T-helper 17 cell (primary cell): ENCODE measurements at places on chromosomes 2 and 18. TPM values are rescaled to one million over a fixed set of nuclear protein-coding genes. Genes with fewer than 3 reads are reported as not detected.

The NTSR2 gene
- total RNA-seq: not detected

DNA sequence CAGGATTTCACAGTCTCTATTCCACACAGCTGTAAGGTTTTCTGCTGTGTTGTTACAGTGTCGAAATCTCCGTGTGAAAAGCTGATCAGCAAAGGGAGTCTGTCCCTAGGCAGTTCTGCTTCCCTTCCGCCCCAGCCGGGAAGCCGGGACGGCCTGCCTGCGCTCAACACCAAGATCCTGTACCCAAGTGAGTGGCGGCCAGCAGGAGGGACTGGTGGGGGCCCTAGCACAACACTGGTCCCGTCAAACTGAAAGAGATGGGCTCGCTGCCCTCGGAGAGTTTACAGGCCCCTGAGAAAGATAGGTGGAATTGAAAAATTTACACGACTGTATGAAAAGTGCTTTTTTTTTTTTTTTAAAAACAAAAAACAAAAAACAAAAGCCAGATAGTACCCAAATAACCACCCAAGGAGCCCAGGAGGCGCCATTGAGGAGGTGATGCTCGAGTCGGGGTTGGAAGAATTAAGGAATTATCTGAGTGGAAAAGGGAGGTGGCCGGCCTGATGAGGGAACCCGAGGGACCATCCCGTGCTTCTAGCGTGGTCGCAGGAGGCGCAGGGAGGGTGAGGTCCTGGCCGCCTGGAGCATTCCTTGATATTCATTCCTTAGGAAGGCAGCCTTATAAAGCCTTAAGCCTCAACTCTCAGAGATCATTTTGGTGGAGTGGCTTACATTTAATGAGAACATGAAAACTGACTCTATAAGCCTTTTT, 96.7 kb downstream of the DGKD start:
- peaks cover 3% of the 10 kb centered on the region for H3K36me3 ChIP-seq
- H3K27ac ChIP-seq: no peak overlapping the region
- DNase-seq: no peak
- H3K4me3 ChIP-seq: no peak overlapping the region
- H3K4me1 ChIP-seq: peaks cover 2% of the 10 kb centered on the region

DNA sequence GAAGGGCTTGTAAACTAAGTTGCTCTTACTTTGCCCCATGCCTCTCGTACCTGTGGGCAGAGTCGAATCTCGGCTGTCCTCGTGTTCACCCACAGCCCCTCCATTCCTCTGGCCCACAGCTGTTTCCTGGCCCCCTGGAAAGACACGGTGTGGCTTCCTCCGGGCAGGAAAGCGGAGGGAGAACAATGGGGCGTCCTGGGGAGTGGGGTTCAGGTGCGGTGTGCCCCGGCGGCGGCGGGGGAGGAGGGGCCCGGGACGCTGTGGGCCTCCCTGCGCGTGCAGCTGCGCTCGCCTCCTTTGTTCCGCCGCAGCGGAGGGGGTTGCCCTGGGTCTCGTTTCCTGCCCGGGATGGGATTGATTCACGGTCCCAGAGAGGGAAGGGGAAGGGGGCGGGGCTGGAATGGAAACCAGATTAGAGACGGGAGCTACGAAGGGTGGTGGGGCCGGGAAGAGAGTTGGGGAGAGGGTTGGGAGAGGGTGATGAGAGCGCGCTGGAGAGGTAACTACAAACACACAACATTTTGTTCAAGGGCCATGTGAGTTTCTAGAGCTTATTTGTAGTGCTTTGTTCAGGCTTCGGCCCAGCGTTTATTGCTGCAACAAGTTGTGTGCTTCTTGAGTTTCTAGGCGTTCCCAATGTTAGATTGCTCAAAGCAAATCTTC, 796 bp downstream of the MYO1B start:
- H3K27ac ChIP-seq: no peak overlapping the region
- peaks cover 8% of the 10 kb centered on the region for H3K4me1 ChIP-seq
- H3K27me3 ChIP-seq: peaks cover 35% of the 10 kb centered on the region
- DNase-seq: no peak

GRCh38 chr2:165686800-165687199, 107.2 kb downstream of the GALNT3 start:
- no peak overlapping the region for H3K27ac ChIP-seq
- no peaks in the 10 kb centered on the region for H3K4me1 ChIP-seq
- no peaks in the 10 kb centered on the region for H3K36me3 ChIP-seq
- no peak for DNase-seq

GRCh38 chr2:182142062-182142461, 156.4 kb downstream of the PPP1R1C start:
- DNase-seq: no peak
- no peak overlapping the region for H3K4me3 ChIP-seq
- peaks cover 18% of the 10 kb centered on the region for H3K27me3 ChIP-seq
- no peaks in the 10 kb centered on the region for H3K4me1 ChIP-seq
- no peaks in the 10 kb centered on the region for H3K36me3 ChIP-seq

DNA sequence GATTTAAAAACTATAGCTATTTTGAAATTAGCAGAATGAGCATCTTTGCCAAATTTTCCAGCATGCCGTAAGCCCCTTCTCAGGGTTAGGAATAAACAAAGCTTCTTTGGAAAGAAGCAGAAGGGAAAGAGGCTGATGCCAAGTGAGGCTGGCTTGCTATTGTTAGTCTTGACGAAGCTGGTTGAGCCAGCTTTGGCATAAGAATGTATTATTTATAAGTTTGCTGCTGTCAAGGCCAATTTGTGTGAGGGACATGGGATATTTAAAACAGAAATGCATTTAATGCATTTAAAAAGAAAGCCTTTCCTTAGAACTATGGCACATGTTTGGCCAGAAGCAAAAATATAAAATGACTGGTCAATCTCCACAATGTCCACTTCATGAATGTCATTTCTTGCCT, 52.5 kb upstream of the TTN start:
- H3K4me1 ChIP-seq: no peaks in the 10 kb centered on the region
- no peak for DNase-seq
- H3K36me3 ChIP-seq: peaks cover 4% of the 10 kb centered on the region
- no peak overlapping the region for H3K4me3 ChIP-seq
- no peak overlapping the region for H3K27ac ChIP-seq
- peaks cover 16% of the 10 kb centered on the region for H3K27me3 ChIP-seq

DNA sequence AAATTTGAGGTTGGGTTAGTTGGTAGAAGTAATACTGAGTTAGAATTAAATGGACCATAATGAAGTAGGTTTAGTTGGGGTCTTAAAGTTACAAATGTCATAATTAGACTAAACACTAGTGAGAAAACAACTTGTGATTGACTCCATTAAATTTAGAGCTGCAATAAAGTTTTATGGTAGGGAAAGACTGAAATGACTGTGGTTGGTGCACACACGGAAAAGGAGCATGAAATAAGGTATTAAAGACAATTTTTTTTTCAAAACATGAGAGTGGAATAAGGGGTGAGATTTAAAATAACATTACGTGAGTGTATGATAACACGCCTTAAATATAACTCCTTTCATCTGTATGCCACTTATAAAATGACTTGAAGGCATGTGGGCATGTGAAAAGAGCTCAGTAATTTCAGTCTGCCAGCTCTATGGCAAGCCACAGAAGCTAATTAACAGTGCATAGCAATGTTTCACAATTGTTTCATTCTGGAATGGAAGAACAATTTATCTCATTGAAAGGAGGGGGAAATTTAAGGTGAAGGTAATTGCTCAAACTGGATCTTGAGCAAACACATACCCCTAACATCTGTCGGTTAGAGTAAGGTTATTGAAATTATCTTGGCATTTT, 1.4 kb downstream of the FRZB start:
- peaks cover 83% of the 10 kb centered on the region for H3K27me3 ChIP-seq
- H3K27ac ChIP-seq: no peak overlapping the region

GRCh38 chr2:12080360-12080759, 333.9 kb downstream of the LPIN1 start:
- H3K27ac ChIP-seq: peak overlapping the region; percentile 41
- no peaks in the 10 kb centered on the region for H3K27me3 ChIP-seq

DNA sequence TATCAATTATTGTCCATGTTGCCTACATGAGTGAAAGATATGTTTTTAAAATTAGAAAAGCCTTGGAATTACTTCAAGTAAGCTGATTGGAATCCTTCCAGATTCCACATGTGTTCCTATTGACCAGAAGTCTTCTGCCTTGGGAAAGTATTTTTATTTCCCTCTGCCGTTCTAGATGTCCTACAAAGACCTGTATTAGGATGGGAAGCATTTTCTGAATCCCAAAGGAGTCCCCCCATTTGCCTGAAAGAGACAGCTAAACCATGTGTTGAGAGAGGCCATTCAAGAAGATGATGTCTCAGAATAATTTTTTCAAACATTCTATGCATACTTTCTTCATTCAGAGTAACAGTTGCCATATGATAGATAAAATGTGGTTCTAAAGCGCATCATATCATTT, 19.0 kb upstream of the MYO1B start:
- no peak overlapping the region for H3K4me3 ChIP-seq
- no peak overlapping the region for H3K27ac ChIP-seq
- H3K36me3 ChIP-seq: no peaks in the 10 kb centered on the region
- H3K27me3 ChIP-seq: peaks cover 4% of the 10 kb centered on the region
- no peaks in the 10 kb centered on the region for H3K4me1 ChIP-seq

DNA sequence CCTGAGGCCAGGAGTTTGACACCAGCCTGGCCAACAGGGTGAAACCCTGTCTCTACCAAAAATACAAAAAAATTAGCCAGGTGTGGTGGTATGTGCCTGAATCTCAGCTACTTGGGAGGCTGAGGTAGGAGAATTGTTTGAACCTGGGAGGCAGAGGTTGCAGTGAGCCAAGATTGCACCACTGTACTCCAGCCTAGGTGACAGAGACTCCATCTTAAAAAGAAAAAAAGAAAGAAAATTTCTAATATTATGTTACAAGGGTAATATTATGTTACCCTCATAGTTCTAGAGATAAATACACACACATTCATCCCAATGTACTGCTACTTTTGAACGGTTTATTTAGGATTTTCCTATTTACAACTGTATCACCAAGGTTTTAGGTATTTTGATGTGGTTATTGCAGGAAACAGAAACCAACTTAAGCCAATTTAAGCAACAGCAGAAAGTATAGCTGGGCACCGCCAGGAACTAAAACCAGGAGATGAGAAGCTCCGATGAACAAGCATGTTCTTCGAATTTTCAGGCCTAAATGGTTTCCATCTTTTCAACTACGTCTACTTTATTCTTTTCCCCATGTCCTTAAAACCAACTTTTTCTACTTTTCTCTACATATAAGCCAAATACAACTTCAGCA, 11.8 kb upstream of the ROCK1 start:
- H3K4me3 ChIP-seq: peak overlapping the region; percentile 55
- peaks cover 7% of the 10 kb centered on the region for H3K4me1 ChIP-seq
- peak overlapping the region; percentile 57 for H3K27ac ChIP-seq
- H3K27me3 ChIP-seq: peaks cover 1% of the 10 kb centered on the region
- no peak for DNase-seq

DNA sequence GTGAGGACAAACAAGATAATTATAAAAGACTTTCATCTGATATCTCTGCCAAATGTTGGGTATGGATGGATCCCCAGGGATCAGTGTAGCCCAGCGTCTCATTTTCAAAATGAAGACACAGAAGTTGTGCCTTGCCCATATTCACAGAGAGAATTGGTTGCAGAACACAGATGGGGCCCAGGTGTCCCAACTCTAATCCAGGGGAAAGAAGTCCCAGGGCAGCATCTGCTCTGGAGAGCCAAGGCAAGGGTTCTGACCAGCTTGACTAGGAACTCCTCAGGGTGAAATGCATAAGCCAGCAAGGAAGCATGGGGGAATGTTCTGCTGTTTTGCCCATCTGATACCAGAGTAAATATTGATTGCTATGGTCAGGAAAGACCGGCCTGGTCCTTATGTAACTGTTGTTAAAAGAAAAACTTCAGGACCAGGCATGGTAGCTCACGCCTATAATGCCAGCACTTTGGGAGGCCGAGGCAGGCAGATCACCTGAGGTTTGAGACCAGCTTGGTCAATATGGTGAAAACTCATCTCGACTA, 68.7 kb upstream of the CABLES1 start:
- no peaks in the 10 kb centered on the region for H3K27me3 ChIP-seq
- peaks cover 2% of the 10 kb centered on the region for H3K36me3 ChIP-seq
- H3K4me3 ChIP-seq: no peak overlapping the region
- no peak overlapping the region for H3K27ac ChIP-seq

DNA sequence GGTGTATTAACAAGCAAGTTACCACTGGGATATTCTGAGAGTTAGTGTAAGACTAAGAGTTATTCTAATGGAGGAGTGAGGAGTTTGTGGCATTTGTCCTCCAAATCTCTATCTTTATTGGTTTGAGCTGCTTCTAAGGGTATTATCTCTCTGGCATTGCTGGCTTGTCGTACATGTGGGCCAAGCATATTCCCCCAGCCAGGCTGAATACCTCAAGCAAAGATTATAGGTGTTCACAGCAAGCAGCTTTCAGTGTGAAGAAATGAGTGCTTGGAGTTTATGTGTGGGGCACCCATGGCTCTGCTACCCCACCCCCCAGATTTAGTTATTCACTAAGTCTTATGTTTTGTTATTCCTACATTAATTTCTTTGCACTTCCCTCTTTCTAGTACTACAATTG, 193.6 kb upstream of the FANCL start:
- no peak overlapping the region for H3K27ac ChIP-seq
- H3K4me1 ChIP-seq: no peaks in the 10 kb centered on the region
- DNase-seq: no peak
- no peak overlapping the region for H3K4me3 ChIP-seq

DNA sequence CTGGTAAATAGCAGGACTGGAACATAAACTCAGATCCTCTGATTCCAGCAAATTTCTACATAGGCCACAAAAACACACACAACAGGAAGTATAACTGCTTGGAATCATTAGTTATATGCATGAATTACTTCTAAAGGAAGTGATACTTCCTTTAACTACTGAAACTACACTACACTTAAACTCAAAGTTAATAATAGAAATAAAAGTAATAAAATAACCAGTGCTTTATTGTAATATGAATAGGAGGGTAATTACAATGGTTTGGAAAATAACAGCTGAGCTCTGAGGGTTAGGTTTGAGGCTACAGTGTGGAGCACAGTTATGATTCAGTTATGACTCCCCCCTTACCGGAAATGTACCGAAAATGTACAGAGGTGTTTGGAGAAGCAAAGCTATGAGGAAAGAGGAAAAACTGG, 18.5 kb upstream of the POLI start:
- H3K27ac ChIP-seq: no peak overlapping the region
- H3K4me3 ChIP-seq: no peak overlapping the region
- no peak for DNase-seq
- H3K36me3 ChIP-seq: no peaks in the 10 kb centered on the region

GRCh38 chr18:61379827-61380226, 46.6 kb downstream of the CDH20 start:
- H3K4me3 ChIP-seq: no peak overlapping the region
- no peaks in the 10 kb centered on the region for H3K36me3 ChIP-seq
- no peaks in the 10 kb centered on the region for H3K4me1 ChIP-seq
- DNase-seq: no peak
- no peaks in the 10 kb centered on the region for H3K27me3 ChIP-seq
